ENCODE measurements at places on chromosomes 16 and 17.

GRCh38 chr16:70160821-70161220, 12.8 kb upstream of the CLEC18C start:
- no peak for DNase-seq

DNA sequence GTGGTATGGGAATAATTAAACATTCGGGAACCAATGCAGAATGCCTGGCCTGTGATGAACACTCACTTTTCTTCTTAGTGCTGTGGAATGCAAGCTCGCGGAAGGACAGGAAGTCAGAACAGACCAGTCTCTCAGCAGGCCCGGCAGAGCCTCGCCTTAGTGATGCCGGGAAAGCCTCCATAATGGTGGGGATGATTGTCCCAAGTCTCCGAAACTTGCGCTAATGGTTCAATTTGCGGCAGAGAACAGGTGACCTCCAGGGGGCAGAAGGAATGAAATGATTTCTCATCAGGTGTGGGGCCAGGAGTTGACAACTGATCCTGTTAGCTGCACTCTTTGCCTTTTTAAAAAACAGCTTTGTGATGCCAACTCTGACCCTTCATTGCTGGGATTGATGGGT, 170.6 kb downstream of the GSG1L start:
- DNase-seq: no peak

DNA sequence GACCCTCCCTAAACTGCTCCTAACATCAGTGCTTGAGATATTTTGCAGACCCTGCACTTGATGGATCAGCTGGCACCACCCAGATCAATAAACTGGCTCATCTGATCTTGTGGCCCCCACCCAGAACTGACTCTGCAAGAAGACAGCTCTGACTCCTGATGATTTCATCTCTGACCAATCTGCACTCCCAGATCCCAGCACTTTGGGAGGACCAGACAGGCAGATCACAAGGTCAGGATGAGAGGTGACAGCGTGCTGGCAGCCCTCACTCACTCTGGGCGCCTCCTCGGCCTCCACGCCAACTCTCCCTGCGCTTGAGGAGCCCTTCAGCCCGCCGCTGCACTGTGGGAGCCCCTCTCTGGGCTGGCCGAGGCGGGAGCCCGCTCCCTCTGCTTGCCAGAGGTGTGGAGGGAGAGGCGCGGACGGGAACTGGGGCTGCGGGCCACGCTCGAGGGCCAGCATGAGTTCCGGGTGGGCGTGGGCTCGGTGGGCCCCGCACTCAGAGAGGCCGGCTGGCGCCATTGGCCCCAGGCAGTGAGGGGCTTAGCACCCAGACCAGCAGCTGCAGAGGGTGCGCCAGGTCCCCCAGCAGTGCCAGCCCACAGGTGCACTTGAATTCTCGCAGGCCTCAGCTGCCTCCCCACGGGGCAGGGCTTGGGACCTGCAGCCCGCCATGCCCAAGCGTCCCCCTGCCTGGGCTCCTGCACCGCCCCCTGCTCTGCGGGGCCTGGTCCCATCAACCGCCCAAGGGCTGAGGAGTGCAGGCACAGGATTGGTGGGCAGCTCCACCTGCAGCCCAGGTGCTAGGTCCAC, 2.4 kb upstream of the C16orf54 start:
- no peak for DNase-seq

DNA sequence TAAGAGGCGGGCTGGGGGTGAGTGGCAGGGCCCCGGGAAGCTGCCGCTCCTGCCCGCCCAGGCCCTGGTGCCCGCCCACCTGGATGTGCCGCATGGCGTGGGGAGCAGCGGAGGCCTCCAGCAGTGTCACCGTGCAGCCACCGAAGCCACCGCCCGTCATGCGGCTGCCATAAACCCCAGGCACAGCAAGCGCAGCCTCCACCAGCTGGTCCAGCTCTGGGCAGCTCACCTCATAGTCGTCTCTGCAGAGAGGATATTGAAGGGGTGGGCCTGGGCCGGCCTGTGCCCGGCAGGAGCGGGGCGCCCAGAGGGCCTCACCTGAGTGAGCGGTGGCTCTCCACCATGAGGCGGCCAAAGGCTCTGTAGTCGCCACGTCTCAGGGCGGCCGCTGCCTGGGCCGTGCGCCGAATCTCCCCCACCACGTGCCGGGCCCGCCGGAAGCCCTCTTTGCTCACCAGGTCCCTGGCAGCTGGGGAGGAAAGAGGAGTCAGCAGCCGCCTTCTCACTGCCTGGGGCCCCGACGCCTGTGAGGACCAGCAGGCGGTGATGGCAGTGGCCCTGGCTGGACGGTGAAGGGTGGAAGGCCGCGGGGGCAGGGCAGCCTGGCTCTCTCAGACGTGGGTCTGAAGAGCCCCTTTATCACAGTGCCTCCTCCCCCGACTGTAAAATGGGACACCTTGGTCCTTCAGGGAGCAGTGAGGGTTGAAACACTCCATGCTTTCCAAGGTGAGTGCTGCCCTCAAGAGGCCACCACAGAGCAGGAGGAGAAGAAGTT, 6.7 kb downstream of the GALK1 start:
- DNase-seq: no peak

DNA sequence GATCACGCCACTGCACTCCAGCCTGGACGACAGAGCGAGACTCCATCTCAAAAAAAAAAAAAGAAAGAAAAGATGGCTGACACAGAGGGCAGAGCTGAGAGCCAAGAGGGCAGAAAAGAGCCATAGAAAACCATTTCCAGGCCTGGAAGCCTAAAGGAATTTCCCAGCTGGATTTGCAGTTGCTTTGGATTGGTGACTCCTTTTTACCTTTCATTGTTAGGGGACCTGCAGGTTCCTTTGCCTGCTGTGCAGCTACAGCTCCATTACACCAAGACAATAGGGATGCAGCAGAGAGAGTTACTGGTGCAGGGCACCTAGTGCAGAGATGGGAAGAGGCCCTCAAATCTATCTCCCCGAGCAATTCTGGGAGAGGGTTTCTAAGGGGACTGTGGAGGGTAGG, 18.4 kb downstream of the ZNF668 start:
- no peak for DNase-seq
